ENCODE measurements at places on chromosomes 2 and 18.

- no peak for DNase-seq
Observed at GRCh38 chr2:129892360-129892759, 87.1 kb upstream of the RAB6C start.

DNA sequence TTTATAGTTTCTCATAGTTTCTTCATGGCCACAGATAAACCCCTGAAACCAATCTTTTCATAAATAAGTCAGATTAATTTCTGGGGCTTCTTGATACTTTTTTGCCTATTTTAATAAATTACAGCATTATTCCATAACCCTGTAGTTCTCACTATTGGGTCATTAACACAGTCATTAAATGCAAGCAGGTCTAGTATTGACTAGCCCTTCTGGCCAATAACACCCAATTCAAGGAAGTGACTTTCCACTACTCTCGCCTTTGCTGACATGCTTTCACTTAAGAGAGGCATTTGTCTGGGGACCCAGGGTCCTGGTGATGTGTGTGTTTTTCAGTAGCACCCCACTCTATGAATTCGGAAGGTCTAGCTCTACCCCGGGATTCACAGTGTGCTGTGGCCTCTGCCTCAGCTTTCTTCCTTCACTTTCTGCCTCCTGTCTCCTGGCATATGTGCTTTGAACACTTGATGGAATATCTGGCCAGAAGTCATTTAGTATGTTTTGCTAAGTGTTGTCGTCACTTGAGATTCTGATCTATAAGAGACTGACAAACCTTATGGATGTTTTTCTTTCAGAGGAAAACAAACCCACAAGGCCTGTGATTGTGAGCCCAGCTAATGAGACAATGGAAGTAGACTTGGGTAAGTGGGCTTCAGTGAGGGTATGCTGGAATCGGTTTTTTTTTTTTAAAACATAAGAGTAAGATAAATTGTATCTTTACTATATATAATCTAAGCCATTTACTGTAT lies 18.6 kb upstream of the IL1RL2 start:
- no peak for DNase-seq

GRCh38 chr2:10826026-10826425 lies 13.4 kb upstream of the PDIA6 start:
- no peak for DNase-seq

- DNase-seq, result no peak
Observed at GRCh38 chr2:149606251-149606811, 18.8 kb upstream of the MMADHC start.

GRCh38 chr2:11786191-11786590 lies 39.8 kb downstream of the LPIN1 start:
- DNase-seq, result no peak

DNA sequence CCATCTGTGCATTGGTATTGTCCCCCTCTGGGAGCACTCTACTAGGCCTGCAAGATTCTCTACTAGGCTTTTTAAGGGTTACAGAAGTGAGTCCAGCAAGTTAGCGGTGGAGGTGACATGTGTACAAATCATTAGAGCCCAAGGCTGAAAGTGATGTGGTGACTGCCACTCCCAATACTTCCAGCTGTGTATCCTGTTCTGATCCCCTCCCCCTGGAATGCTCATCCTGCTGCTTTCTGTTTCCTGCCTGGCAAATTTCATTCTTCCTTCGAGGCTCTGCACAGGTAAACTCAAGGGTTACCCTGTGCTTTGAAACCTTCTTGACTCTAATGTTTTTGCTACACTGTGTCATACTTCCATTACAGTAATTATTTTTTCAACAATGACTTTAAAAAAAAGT lies 258.5 kb upstream of the REV1 start:
- no peak for DNase-seq

- DNase-seq, result no peak
Observed at GRCh38 chr2:236833501-236834073, 252.1 kb upstream of the COPS8 start.

- no peak for DNase-seq
Observed at GRCh38 chr2:207042841-207043240, 103.5 kb downstream of the CPO start.

Measured in activated CD4-positive, alpha-beta T cell treated with anti-CD3 and anti-CD28 coated beads for 4 hours (primary cell).